Foreskin keratinocyte (primary cell): ENCODE measurements at places on chromosomes 12 and 14. TPM values are rescaled to one million over a fixed set of nuclear protein-coding genes. Genes with fewer than 3 reads are reported as not detected.

SLCO1C1 gene
- not detected in 2 replicates for total RNA-seq

GRCh38 chr12:31215518-31216232, 110.3 kb downstream of the SINHCAF start:
- peak; percentile 63 for DNase-seq

DNA sequence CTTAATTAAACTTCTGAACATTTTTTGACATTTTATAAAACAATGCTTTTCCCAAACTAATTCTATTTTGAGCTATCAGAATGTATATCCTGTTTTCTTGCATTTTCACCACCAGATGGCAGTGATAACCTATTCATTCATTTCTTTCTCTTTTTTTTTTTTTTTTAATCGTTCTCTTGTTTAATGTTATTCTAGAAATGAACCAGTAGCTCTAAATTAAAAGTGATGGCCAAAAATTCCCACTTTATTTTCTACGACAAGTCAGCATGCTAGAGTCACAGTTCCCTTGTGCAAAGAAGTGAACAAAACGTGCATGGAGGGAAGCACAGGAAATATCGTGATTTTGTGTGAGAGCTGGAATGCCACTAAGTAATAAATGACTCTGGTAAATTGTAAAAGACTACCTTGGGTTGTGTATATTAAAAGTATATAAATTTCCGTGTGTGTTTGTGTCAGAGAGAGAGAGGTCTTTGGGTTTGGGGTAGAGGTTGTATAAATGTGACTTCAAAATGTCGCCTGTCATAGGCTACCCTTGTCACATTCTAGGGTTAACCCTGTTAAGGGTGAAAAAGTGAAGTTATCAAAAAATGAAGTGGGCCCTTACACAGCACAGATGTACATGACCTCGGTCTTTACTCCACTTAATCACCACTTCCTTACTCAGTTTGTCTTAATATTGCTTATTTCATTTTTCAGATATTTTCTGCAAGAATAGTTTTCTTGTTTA, 40.4 kb upstream of the LDHB start:
- DNase-seq, result no peak

DNA sequence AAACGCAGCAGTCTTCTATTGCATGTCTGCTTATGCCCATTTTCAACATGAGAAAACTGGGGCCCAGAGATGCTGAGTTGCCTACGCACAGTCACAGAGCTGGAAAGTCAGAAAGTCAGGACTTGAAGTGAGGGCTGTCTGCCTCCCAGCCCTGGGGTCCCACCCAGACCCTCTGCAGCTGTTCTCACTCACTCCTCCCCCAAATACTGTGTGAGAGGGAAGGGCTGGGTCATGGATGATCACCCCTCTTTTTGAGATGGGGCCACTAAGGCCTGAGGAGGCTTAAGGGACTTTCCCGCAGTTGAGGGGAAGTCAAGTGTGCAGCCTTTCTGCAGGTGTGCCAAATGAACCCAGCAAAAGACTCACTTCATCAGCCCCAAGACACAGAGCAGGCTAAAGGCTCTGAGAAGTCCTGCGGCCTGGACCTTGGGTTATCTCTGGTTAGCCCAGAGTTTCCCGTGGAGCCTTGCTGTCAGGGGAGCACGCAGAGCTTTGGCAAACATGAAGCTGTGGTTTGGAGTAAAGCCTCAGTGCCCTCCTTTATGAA, 18.7 kb downstream of the DTX1 start:
- no peak for DNase-seq

DNA sequence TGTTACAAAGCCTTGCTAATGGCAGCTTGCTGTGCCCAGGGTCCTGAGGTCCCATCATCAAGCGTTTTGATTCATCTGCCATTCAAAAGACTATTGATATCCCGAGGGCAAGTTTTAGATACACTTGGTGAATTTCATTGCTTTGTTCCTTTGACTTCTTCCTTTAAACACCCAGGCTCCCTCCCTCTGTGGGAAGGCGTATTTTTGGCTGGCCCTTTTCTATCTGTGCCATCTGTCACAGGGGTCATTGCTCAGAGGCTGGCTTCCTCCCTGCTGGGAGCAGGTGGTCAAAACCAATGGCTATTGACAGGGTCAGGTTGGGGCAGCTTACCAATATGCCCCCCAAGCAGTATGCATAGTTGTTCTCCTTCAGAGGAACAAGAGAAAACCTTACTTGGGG, 40.0 kb downstream of the SCN8A start:
- DNase-seq, result no peak

GRCh38 chr12:103503546-103504480, 8.0 kb upstream of the C12orf42 start:
- DNase-seq, result peak; percentile 65

GRCh38 chr12:119828300-119828699, 48.8 kb downstream of the CIT start:
- no peak for DNase-seq
